Panc1 (cell line): ENCODE measurements at places on chromosomes 11 and 22. TPM values are rescaled to one million over a fixed set of nuclear protein-coding genes. Genes with fewer than 3 reads are reported as not detected.

DNA sequence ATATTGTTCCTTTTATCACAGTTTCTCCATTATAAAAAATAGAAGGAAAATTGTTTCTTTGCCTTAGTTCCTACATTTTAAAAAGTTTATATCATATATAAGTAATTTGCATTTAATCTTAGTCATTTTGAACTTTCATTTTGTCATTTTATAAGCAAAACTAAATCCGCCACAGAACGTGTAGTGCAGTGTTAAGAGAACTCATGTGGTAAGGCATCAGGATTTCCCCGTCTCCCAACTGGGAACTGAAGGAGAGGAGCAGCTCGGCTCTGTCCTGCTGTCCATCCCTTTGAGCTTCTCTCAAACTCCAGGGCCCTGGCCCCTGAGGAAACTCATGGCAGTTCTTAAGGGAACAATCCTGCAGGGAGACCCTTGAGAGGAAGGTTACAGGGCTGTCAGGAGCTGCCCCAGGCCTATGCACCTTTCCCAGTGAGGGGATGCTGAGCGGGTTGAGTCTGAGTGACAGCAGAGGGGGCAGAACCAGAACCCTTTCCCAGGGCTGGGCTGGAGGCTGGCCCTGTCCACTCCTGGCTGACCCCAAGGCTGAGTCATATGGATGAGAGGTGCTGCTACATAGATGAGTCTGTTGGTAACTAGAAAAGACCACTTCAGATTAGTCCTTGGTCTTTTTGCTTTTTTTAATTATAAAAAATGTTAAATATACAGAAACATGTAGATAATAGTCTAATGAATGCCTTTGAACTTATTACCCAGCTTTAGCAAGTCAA lies 333.1 kb downstream of the TBC1D22A start:
- DNase-seq: no peak

GRCh38 chr11:78291503-78292108 lies 102.9 kb downstream of the USP35 start:
- no peak for DNase-seq

- DNase-seq: no peak
These were observed 180.5 kb downstream of the IGLL1 start for GRCh38 chr22:23399367-23400285.

GRCh38 chr11:79157738-79158137 lies 283.1 kb downstream of the TENM4 start:
- DNase-seq: no peak

DNA sequence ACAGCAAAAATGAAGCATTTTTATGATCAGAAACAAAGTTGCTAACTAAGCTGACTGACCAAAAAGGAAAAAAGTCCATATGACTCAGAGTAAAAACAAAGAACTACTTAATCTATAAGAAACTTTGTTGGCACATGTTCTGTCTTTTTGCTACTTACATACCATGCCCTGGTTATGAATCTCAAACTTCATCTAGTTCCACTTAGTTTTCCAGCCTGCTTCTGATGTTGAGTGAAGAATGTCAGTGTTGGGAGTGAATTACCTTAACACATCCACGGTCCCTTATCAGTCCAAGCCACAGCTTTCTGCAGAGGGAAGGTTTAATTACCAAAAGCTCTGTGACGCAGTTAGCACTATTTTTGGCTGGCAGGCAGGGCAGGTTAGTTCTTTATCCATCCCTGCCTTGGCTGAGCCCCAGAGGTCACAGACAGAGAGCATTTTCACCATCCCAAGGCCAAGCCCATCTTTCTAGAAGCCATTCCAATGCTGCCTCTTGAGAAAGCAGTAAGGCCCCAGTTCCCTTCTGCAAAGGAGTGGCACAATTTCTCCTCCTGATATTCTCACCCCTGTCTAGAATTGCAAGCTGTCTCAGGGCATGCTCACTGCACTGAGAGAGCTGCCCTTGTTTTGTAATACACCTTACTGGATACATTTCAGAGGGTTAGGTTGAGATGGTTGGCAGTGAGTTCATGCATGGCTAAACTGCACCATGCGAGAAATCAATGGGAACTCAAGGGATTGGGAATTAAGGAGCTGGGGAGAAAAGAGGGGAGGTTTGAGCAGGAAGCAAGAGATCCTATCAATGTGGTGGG lies 67.1 kb downstream of the SLC1A2 start:
- no peak for DNase-seq

DNA sequence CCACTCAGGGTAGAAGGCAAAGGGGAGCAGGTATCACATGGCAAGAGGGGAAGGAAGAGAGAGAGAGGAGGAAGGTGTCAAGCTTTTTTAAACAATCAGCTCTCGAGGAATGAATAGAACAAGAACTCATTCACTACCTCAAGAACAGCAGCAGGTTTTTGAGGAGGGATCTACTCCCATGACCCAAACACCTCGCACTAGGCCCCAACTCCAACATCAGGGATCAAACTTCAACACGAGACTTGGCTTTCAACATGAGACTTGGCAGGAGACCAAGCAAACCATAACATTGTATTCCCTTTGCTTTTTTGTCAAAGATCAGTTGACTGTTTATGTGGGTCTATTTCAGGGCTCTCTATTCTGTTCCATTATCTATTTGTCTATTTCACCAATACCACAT lies 26.9 kb upstream of the APOBEC3A start:
- DNase-seq: no peak

DNA sequence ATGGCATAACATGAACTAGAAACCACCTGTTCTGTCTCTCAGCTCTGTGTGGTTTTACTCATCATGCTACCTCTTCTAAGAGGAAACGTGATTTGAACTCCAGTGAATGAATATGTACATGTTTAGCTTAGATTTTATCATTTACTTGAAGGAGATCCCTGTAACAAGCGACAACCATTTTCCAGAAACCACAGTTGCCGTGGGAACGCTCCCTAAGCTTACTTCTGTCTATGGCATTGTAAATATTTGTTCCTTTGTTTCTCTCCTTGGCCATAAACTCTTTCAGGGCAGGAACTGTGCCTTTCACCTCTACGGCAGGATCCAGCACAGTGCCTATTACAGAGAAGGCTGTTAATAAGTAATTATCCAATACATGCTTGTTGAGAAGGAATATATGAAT lies 17.1 kb upstream of the TPH1 start:
- DNase-seq: no peak

- DNase-seq: no peak
These were observed 59.3 kb downstream of the TSPAN18 start for GRCh38 chr11:44785856-44786607.

GRCh38 chr22:38766076-38766777 lies 10.4 kb upstream of the SUN2 start:
- DNase-seq: no peak

ZMAT5 gene
- 22.4 TPM for total RNA-seq

PNPLA3 gene
- total RNA-seq: 4.9 TPM

TLCD5 gene
- 22.8 TPM for total RNA-seq
